ENCODE measurements at places on chromosomes 6 and 20.

DNA sequence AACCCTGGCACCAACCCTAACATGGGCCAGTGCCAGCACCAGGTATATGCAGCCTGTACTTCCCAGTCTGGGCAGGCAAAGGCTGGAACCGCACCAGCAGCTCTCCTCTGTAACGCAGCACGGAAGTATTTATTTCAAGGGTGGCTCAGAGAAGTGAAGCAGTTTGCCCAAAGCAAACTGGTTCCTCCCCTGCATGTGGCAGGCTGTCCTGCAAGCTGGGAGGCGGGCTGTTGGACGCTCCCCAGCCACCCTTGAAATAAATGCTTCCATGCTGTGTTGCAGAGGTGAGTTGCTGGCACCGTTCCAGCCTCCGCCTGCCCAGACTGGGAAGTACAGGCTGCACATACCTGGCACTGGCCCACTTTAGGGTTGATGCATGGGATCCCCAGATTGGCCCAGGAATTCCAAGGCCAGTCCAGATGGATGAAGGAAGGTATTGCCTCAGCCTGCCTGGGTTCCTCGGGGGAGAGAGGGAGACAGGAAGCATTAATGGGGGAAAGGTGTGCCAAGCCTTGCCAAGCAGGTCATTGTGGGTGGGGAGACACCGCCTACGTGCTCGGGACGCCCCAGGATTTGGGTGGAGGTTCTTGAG is 49.8 kb downstream of the PPARD start:
- no peak for DNase-seq

GRCh38 chr20:7496394-7496991 is 443.8 kb downstream of the HAO1 start:
- DNase-seq, result peak; percentile 4

GRCh38 chr6:92714346-92714745 is 705.0 kb downstream of the EPHA7 start:
- no peak for DNase-seq

DNA sequence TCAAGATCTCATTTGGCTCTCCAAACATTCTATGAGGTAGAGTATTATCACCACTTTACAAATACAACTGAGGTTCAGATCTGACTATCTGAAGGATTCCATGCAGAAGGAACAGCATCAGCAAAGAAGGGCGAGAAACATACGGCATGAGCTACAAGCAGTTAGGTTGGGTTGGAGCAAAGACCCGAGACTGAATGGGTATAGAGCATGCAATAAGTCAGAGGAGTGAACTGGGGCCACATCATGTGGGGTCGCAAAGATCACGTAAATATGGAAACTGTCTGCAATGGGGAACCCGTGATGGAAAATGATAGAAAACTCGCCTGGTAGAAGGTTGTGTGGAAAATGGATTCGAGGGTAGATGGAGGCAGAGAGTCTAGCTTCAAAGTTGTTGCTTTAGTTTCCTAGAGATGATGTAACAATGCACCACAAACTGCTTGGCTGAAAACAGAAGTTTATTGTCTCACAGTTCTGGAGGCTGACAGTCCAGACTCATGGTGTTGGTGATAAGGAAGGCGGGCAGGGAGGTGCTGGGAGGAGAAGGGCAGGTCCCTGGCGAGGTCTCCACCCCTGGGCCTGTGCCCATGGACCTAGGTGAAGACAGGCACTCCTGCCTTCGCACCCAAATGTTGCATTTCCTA is 44.3 kb upstream of the BCLAF1 start:
- no peak for DNase-seq

- DNase-seq, result no peak
Measured at GRCh38 chr6:133245422-133245903, 4.3 kb downstream of the EYA4 start.

DNA sequence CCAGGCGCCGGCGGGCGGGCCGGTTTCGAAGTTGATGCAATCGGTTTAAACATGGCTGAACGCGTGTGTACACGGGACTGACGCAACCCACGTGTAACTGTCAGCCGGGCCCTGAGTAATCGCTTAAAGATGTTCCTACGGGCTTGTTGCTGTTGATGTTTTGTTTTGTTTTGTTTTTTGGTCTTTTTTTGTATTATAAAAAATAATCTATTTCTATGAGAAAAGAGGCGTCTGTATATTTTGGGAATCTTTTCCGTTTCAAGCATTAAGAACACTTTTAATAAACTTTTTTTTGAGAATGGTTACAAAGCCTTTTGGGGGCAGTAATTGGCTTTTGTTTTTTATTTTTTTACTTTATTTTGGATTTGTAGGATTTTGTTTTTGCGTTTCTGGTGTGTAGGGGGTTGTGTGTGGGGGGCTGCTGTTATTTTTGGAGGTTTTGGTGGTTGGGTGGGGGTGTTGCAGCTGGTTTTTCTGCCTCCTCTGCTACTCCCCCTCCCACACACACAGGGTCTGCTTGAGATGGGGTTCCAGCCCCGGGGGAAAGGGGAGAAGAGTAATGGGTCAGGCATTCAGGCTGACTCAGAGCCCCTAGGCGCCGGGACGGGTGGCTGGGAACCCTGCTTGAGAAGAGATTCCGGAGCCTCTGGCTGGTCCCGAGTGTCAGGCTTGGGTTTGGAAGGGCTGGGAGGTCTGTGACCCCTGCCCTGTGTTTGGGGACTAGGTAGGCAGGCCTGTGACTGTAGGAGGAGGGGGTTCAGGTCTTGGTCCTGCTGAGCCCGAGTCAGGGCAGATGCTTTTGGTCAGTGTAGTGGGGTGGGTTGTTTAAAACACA is 2.0 kb downstream of the CEBPB start:
- DNase-seq, result peak; percentile 70

- DNase-seq, result peak; percentile 23
Measured at GRCh38 chr6:41531591-41532582, 14.3 kb upstream of the FOXP4 start.

DNA sequence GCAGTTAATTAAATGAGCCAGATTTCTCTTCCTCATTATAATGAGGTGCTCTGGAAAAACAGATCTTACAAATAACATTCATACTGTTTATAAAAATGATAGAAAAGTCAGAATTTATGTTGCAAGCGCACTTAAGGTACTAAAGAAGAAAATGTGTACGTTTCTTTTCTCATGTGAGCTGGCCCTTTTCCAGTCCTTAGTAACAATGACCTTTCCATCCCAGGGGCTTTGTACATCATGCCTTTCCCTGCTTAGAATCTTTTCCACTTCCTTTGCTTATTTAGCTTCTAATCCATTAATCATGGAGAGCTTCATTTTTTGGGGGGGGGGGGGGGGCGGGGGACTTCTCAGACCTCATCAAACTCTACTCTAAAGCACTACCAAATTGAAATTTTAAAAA is 4.8 kb downstream of the FBXO5 start:
- no peak for DNase-seq

GRCh38 chr6:125904871-125905270 is 51.7 kb upstream of the HINT3 start:
- DNase-seq, result no peak
